ENCODE measurements at places on chromosomes 12 and 14. TPM values are rescaled to one million over a fixed set of nuclear protein-coding genes. Genes with fewer than 3 reads are reported as not detected.
A peak's percentile ranks its signal among the peaks of the same experiment; 100 is the strongest.

GRCh38 chr14:21102521-21103410, 1.9 kb downstream of the TMEM253 start:
- DNase-seq: no peak

- no peak for DNase-seq
Observed at GRCh38 chr12:124622331-124622730, 54.9 kb upstream of the NCOR2 start.

- DNase-seq: no peak
Observed at GRCh38 chr12:817941-818600, 65.7 kb downstream of the WNK1 start.

RNF212B gene
- total RNA-seq: not detected

CCDC38 gene
- 20.9 TPM for total RNA-seq

DNA sequence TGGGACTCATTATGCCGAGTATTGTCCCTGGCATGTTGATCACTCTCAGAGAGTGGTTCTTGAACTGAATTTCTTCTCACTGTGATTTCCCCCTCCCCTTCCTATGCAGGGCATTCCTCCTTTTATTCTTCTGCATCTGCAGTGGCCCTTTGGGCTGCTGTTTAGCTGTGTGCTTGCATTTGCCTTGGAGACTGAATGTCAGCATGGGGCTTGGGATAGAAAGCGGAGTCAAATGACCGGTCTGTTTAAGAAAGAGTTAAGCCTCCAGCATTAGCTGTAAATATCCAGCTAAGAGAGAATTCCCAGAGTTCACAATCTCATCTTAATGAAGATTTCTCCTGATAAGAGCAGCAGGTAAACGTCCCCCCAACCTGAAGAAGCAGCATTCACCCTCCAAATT, 65.6 kb upstream of the RMST start:
- no peak for DNase-seq

- peak; percentile 91 for DNase-seq
Observed at GRCh38 chr12:27615331-27615891, 80.8 kb upstream of the REP15 start.

DNA sequence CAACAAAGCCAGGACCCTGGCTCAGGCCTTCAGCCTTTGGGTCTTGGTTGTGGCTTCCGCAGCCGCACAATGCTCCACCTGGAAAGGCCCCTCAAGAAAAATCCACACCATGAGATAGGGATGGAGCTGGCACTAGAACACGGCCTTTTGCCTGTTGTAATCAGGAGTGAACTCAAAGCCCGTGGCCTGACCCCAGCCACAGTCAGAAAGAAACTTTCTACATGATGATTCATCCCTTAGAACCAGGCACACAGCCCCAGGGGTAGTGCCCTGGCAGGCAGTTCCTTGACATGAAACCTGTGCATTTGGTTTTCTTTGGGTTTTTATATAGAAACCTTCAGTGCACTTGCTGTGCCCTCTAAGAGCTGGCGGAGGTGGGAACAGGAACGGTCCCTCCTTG, 5.1 kb downstream of the CLMN start:
- DNase-seq: peak; percentile 66

PABPN1 gene
- 24.1 TPM for total RNA-seq

DNA sequence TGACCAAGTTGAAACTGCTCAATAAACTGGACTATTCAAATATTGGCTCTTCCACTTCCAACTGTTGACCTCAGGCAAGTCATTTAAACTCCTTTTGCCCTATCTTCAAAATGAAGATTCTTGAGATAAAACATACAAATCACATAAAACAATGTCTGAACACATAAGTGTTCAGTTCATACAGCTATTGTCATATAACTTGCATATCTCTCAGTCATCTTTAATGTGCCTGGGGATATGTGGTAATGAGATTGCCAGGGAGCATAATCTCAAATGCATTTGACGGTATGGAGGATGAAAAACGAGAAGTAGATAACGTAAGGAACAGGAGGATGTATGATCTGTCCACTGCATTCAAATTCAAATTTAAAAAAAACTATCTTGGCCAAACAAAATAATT, 237.0 kb upstream of the DIO2 start:
- DNase-seq: no peak

DNA sequence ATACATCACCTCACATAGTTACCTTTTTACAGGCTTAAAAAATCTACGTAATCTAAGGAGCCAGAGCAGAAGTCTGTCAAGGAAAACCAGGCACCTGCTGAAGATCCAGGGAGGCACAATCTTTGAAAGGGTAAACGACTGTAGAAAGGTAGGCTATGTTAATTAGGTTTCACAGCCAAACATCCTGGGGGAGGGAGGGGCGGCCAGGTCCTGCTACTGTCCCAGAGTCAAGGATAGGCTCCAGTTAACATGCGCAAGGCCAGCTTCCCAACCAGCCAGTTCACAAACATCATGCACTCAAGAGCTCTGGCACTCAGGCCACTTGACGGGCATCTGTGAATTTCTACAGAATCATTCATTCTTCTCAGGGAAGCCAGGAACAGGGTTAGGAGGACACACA, 22.9 kb downstream of the NIN start:
- DNase-seq: no peak

DNA sequence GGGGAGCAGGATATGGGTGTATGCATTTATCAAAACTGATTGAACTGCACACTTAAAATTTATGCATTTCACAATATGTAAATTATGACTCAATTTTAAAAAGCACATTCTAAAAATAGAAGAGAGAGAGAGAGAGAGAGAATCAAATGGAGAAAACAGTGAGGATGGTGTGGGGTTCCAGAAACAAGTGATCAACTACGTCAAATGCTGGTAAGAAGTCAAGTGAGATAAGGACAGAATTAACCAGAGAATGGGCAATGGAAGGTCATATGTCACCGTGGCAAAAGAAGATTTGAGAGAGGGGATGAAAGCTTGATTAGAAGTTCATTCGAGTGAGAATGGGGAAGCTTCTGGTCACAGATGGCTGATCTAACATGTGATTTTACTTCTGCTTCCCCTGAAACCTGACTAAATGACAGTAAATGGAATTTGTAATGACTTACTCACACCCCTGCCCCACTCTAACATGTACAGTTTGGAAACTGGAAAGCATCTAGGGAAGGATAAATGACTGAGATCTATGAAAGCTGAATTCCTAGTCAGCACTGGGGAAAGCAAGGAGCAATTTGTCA, 276.5 kb upstream of the AMIGO2 start:
- DNase-seq: no peak

DNA sequence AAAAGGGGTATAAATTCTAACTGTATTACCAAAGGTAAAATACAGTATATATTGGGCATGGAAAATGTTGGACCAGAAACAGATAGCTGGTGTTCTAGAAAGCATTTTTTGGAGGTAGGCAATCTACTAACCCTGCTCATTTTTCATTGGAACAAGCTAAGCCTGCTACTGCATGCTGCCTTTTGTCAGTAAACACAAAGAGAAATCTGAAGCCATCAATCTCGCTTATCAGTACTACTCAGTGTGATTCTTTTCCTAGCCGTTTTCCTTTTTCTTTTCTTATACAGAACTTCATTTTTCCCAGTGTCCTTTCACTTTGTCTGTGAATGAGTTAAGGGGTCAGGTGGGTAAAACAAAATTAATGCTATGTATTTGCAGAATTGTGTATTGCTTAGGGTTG, 312.3 kb downstream of the NPAS3 start:
- no peak for DNase-seq

- no peak for DNase-seq
Observed at GRCh38 chr14:98982986-98983385, 289.0 kb downstream of the BCL11B start.

SLC6A13 gene
- 11.1 TPM for total RNA-seq

DNA sequence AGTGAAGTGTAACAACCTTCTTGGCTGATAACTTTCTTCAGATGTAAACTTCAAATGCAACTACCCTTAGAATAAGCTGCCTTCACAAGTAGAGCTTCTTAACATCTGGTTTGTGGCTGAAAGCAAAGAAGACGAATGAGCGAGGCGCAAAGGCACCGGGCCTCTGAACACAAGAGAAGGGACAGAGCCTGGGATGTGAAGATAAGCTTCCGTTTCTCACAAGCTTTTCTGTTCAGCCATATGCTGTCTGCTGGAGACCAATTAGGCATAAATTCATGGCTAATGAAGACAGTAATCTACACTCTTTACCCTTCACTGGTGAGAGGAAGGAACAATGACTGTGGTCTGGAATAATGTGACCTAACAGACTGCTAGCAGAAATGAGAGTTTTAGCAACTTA, 195.2 kb downstream of the ATXN7L3B start:
- DNase-seq: no peak

KRT3 gene
- not detected for total RNA-seq

All from umbilical cord (tissue), 2 donors.